Activated T-cell treated with anti-CD3 and anti-CD28 coated beads for 24 hours (primary cell): ENCODE measurements at places on chromosomes 2 and 18.

DNA sequence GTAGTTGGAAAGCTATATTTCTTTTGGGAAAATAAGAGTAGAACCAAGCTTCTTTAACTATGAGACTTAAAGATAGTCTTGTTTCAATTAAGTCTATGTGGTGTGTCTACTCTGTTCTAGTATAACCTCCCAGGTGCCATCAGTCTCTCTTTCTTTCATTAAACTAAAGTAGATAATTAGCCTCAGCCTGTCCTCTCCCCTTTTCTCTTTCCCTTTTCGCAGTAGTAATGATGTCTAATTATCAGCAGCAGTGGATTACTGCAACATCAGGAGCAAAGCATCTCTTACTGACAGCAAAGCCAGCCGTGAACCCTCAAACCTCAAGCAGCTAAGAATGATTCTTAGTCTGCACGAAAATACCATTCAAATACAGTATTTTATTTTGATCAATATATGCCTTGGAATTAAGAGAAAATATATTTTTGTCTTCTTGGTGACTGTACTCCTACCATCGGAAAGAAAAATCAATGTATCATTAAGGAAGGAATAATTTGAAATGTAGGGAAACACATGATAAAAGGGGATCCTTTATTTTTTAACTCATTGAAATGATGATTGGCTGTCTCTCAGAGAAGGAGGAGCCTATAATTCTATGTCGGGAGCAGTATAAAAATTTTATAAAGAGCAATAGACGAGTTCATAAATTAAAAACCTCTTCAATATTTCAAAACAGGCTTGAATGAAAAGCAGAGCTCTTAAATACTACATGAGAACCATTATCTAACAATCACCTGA, 4.5 kb downstream of the NOL4 start:
- no peak for DNase-seq

- no peak for DNase-seq
Measured at GRCh38 chr2:170155723-170156253, 22.2 kb upstream of the MYO3B start.

DNA sequence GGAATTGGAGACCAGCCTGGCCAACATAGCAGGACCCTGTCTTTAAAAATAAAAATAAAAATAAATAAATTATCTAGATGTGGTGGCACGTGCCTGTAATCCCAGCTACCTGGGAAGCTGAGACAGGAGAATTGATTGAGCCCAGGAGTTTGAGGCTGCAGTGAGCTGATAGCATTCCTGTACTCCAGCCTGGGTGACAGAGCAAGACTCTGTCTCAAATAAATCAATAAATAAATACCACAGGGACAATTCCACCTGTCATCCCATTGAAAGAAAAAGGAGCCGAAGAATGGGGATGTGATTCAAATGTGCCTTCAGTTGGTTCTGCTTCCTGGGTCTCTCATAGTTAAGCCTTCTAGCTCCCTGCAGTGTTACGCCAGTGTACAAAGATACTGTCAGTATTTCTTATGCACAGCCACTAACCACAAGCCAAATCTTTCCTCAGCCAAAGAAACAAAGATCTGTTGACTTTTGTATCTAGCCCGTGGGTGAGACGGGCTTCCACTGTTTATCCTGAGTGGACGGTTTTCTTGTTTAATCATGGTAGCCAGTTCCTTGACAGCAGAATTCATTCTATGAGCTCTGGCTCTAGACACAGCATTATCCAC, 12.6 kb downstream of the LGALSL start:
- DNase-seq, result no peak

DNA sequence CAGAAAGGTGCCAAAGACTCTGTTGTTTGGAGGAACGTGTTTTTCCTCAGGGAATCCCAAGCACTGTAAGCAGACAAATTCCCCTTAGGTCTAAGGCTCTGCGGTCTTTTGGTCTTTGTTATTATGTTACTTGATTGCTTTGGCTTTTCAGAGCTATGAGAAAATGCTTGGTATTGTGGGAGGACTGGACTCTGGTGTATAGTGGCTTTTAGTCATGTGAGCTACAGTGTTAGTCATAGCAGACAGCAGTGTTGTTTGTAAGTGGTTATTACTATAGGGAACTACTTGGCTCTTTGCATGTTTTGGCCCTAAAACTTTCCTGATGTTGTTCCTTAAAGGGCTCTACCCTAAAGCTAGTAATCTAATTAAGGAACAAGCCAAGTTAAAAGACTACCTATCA, 956.2 kb upstream of the LRATD1 start:
- DNase-seq, result no peak

DNA sequence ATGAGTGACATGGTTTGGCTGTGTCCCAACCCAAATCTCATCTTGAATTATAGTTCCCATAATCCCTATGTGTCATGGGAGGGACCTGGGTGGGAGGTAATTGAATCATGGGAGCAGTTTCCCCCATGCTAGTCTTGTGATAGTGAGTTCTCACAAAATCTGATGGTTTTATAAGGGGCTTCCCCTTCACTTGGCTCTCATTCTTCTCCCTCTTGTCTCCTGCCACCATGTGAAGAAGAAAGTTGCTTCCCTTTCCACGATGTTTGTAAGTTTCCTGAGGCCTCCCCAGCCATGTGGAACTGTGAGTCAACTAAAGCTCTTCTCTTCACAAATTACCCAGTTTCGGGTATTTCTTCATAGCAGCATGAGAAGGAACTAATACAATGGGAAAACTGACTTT, 14.0 kb downstream of the DNAH7 start:
- DNase-seq, result no peak

- DNase-seq, result no peak
Measured at GRCh38 chr2:16142383-16143361, 202.3 kb downstream of the MYCN start.

DNA sequence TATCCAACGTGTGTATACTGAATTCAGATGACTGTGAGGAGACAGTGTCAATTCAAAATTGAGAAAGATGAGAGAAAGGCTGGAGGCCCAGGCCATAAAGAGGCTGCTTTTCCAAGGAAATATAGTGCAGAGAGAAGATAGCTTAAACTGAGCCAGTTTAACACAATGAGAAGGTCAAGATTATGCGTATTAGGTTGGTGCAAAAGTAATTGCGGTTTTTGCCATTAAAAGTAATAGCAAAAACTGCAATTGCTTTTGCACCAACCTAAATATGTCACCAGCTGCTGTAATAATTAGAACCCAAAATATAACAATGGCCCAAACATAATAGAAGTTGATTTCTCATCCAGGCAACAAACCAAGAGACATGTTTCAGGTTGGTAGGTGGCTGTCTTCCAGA, 148.7 kb upstream of the ATP5MC3 start:
- no peak for DNase-seq

GRCh38 chr2:218430721-218431120, 11.8 kb downstream of the VIL1 start:
- no peak for DNase-seq

DNA sequence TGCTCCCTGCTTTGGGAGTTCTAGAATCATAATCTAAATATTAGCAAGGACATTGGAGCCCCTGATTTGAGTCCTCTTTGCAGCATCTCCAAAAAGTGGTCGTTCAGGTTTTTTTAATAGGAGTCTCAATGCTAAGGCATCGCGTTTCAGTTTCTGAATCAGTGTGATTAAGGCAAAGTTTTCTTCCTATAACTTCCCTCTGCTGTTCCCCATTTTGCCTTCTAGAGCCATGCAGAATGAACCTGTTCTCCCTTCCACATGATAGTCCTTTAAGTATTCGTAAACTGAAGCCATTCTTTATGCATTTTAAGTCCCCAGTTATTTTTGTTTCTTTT, 159.5 kb downstream of the PTGR3 start:
- DNase-seq, result no peak

GRCh38 chr18:4196351-4196750, 258.8 kb downstream of the DLGAP1 start:
- DNase-seq, result no peak

DNA sequence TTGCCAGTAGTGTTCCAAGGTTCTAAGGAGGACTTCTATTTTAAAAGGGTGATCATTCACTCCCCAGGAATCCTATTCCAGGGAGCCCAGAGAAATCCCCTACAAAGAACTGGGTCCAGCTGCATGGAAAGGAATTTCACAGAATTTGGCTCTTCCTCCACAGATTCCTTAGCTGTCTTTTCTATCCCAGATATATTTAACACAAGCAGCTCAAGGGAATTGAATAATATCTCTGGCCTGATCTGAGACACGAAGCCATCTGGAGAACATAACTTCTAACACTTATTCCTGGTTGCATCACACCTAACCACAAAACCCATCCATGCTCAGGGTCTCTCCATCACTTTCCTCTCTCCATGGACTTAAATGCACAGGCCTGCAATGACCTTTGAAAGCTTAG, 306.7 kb upstream of the ACVR2A start:
- DNase-seq, result no peak
